ENCODE measurements at places on chromosomes 5 and 9. TPM values are rescaled to one million over a fixed set of nuclear protein-coding genes. Genes with fewer than 3 reads are reported as not detected.

TMOD1 gene
- total RNA-seq: 0.84 TPM

RNF44 gene
- total RNA-seq: 24.9 TPM

SPINK6 gene
- not detected for total RNA-seq

CDKN2B-AS1 gene
- total RNA-seq: 2.1 TPM

TOMM5 gene
- 37.5 TPM for total RNA-seq

SLC25A25 gene
- total RNA-seq: 30.6 TPM

ZNF618 gene
- total RNA-seq: 0.94 TPM

CAMK2A gene
- total RNA-seq: 0.94 TPM

NEUROG1 gene
- total RNA-seq: not detected

ABO gene
- 4.5 TPM for total RNA-seq

PTPDC1 gene
- total RNA-seq: 3.9 TPM

ZFP37 gene
- total RNA-seq: 0.42 TPM

TIMD4 gene
- 3.3 TPM for total RNA-seq

SLCO6A1 gene
- not detected for total RNA-seq

WWC1 gene
- total RNA-seq: 0.10 TPM

GPR150 gene
- total RNA-seq: 0.42 TPM

CDC25C gene
- 1.2 TPM for total RNA-seq

PCDHA4 gene
- total RNA-seq: not detected

EIF4E1B gene
- 0.10 TPM for total RNA-seq

CDC20B gene
- total RNA-seq: not detected

ACTBL2 gene
- total RNA-seq: not detected

NKD2 gene
- total RNA-seq: not detected

GPX3 gene
- total RNA-seq: 1.6 TPM

ENTPD2 gene
- not detected for total RNA-seq

IL13 gene
- 0.31 TPM for total RNA-seq

LVRN gene
- under 0.01 TPM for total RNA-seq

NUTM2F gene
- total RNA-seq: not detected

SLCO4C1 gene
- 1.9 TPM for total RNA-seq

MED22 gene
- 11.4 TPM for total RNA-seq

SHB gene
- total RNA-seq: 5.2 TPM

HRH2 gene
- total RNA-seq: 10.6 TPM

ECM2 gene
- total RNA-seq: 0.31 TPM

DTWD2 gene
- 4.0 TPM for total RNA-seq

BRINP1 gene
- not detected for total RNA-seq
